ENCODE measurements at places on chromosomes 3 and 15. TPM values are rescaled to one million over a fixed set of nuclear protein-coding genes. Genes with fewer than 3 reads are reported as not detected.
A peak's percentile ranks its signal among the peaks of the same experiment; 100 is the strongest.

Gene RASGRF1
- not detected for total RNA-seq

DNA sequence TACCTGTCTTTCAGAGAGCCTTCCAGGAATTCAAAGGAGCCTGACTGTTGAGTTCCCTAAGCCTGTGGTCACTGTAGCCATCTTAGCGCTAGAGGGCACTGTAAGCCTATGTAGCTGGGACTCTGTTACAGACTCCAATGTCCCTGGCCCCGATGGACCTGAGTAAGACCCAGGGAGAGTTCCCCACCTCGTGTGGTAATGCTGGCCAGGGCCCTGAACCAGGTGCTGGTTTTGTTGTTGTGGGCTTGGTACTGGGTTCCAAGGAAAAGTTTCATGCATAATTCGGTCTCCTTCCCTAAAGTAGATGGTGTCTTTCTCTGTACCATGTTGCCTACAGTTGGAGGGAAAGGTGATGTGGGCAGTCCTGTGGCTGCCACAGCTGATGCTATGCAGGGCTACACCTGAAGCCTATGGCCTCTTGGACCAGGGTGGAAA lies 32.4 kb downstream of the CDAN1 start:
- ATAC-seq = peak; percentile 88

DNA sequence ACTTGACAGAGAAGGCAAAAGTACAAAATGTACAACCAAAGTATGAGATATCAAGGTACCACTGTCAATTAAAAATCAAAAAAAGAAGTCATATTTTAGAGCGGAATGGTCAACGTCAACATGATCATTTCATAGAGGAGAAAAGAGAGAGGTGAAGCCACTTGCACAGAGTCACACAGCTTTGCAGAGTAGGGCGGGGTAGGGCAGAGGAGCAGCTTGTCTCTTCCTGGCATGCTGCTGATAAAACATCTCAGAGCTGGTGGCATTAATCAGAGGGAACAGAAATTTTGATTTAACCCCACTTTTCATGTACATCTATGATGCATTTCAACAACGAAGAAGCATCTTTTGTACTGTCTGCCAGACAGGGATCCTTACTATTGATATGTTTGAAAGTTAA lies 5.2 kb upstream of the IGF1R start:
- ATAC-seq = no peak

Gene KLF15
- total RNA-seq = 92.6 TPM

DNA sequence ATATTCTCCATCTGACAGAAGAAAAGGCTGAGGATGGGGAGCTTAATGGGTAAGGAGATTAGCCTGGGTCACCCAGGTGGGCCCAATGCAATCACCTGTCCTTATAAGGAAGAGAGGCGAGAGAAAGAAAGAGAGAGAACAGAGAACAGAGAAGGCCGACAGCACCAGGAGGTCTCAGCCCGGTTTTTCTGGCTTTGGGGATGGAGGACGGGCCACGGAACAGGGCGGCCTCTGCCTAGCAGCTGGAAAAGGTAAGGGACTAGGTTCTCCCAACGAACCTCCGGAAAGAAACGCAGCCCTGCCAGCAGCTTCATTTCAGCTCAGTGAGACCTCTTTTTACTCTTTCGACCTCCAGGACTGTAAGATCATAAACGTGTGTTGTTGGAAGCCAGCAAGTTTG lies 196.0 kb upstream of the LYSMD4 start:
- no peak for ATAC-seq

- peak; percentile 85 for ATAC-seq
These were observed 4.4 kb upstream of the GABRR3 start for GRCh38 chr3:98039322-98040024.

- ATAC-seq = no peak
These were observed 10.9 kb downstream of the APH1B start for GRCh38 chr15:63288342-63288741.

DNA sequence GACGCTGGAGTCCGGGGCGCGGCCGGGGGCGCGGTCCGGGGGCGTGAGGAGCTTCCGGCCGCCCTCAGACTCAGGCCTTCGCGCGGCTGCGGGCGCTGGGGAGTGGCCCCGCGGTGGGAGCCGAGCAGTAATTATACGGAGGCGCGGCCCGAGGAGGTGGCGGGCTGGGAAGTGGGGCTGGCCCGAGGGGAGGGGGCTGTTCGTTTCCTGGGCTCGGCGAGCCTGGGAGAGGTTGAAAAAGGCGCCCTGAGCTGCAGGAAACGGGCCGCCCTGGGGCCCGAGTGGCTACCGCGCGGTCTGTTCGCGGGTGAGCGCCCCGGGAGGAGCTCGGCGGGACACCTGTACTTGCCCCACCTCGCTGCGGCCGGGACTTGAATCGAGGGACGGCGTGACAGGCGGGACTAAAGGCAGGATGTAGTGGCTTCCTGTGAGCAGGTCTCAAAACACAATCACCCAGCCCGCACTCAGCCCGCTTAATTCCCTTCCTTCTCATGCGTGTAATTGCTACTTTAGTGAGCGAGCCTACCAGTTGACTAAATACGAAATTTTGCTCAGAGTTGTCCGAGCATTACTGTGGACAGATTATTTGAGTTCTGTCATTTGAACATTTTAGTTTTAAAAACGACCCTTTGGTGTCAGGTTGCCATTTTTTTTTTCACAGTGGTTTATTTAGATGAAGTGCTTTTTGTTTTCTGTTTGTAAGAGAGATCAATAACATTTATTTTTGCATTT lies 860 bp downstream of the RASA2 start:
- peak; percentile 62 for ATAC-seq

- peak; percentile 42 for ATAC-seq
These were observed 66.2 kb upstream of the UBE2E1 start for GRCh38 chr3:23739536-23739935.

Gene GOLGA6L7
- not detected for total RNA-seq
